Activated CD4-positive, alpha-beta T cell treated with anti-CD3 and anti-CD28 coated beads, Interleukin-2, amount 10 ng/mL, durations not matched to agents 24 days and 14 days (primary cell): ENCODE measurements at places on chromosomes 1 and 21. TPM values are rescaled to one million over a fixed set of nuclear protein-coding genes. Genes with fewer than 3 reads are reported as not detected.

CASQ1 gene
- total RNA-seq, result not detected in 2 replicates

CFHR3 gene
- not detected in 2 replicates for total RNA-seq

FCER1G gene
- total RNA-seq, result 0.63 TPM in 1 of 2 replicates, not detected in the other

WLS gene
- 0.19 TPM in 1 of 2 replicates, not detected in the other for total RNA-seq

RAB13 gene
- total RNA-seq, result 6.5 and 6.7 TPM in 2 replicates

CLDN19 gene
- total RNA-seq, result not detected in 2 replicates

PRAMEF27 gene
- total RNA-seq, result not detected in 2 replicates

EBNA1BP2 gene
- 134 and 135 TPM in 2 replicates for total RNA-seq

MEX3A gene
- total RNA-seq, result 0.24 and 0.84 TPM in 2 replicates

PFDN2 gene
- 173 and 178 TPM in 2 replicates for total RNA-seq

CD84 gene
- total RNA-seq, result 17.3 and 17.7 TPM in 2 replicates

HES3 gene
- not detected in 2 replicates for total RNA-seq

SH2D5 gene
- 0.23 and 0.24 TPM in 2 replicates for total RNA-seq
